Fibroblast of skin of right quadriceps (primary cell): ENCODE measurements at places on chromosomes 1 and 21.

DNA sequence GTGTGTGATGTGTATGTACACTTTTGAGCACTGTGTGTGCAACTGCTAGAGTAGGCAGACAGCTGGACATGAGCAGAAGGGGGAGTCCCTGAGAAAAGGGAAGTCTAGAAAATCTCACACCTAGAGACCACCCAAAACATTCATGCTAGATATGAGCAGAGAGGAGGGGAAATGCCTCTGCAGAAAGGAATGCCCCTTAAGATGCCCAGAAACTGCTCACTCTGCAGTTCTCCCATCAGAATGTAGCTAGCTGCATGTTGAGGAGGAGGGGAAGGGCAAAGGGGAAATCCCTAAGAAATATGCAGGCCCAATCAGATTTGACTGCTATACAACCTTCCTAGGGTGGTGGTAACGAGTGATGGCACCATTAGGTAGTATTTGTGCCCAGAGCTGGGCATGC lies 31.8 kb upstream of the MAGOH start:
- no peak for DNase-seq

DNA sequence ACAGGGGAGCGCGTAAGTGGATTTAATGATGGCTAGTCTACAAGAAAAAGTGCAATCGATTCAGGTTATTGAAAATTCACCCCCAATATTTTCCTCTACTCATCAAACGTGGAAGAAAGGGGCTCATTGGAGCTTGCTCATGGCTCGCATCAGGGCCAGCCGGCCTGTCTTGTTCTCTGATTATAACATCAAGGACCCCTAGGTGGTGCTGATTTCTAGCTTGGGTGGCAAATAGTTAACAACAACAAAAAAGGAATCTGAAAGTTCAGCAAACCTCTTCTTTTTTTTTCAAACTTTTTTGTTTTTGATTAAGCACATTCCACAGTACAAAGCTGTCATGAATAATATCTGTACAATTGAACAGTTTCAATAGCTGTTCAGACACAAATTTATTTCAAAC lies 35.8 kb upstream of the SOD1 start:
- DNase-seq: no peak

DNA sequence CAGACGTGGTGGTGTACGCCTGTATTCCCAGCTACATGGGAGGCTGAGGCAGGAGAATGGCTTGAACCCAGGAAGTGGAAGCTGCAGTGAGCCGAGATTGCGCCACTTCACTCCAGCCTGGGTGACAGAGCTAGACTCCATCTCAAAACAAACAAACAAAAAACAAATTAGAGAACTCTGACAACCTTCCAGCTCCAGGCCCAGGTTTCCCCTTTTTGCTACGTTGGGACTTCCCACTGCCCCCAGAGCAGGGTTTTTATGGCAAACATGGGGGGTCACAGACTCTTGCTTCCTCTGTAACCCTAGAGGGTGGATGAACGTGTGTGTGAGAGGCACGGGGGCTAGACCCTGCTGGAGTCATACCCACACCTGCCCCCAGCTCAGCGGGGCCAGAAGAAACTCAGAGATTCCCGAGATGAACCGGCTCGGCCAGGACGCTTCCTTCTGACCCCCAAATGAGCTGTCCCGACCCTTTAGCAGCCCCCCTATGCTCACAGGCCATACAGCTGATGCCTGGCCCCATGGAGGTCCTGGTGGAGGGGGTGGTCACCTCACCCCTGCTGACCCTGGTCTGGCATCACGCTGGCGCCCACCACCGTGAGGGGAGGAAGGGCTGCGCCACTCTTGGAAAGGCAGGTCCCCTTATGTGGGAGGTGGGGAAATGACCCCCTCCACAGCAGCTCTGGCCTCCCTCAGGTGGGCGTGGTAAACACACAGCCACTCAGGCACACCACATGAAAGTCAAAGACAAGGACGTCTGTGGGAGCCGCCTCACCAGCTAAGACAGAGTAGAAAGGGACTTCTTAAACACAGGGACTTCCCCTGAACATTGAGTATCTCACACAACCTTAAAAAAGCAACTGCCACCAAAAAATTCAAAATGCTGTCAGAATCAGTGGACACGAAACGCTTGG lies 7.1 kb downstream of the GPR157 start:
- no peak for DNase-seq

- DNase-seq: no peak
These were observed 15.6 kb downstream of the ARHGEF2 start for GRCh38 chr1:155962599-155963211.

- DNase-seq: no peak
These were observed 18.6 kb upstream of the TMPRSS2 start for GRCh38 chr21:41526478-41527087.

GRCh38 chr1:8547791-8548190 lies 229.9 kb downstream of the SLC45A1 start:
- DNase-seq: no peak

GRCh38 chr1:81543764-81544163 lies 257.0 kb upstream of the ADGRL2 start:
- no peak for DNase-seq

DNA sequence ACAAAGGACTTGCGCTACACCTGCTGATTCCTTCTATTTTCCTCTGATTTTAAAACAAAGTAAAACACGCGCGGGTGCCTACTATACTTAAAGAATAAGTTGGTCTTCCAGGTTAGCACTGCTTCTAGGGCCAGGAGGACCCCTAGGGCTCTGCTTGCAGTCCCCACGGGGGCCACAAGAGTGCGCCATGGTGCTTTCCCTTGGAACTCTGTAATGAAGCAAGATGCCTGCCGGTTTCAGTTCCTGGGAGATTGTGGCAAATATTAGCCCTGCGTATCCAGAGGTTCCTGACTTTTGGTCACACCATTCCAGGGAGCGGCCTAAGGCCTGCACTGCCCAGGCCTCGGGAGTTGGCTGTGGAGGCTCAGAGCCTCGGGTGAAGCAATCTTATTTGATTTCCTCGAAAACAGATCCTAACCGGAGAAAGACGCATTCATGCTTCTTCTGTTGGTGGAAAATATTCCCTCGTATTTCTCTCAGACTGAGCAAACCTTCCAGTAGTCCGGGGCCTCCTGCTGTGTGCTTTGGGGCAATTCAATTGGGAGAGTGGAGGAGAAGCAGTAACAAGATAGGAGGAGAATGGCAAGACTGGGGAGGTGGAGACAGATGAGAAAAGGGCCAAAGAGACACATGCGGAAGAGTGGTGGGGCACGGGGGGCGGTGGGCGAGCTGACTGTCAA lies 25.3 kb downstream of the ADAM30 start:
- peak; percentile 75 for DNase-seq

- peak; percentile 67 for DNase-seq
These were observed 4.0 kb downstream of the WDR26 start for GRCh38 chr1:224430511-224431113.

- DNase-seq: no peak
These were observed 4.4 kb downstream of the ATP1B1 start for GRCh38 chr1:169110689-169111447.

DNA sequence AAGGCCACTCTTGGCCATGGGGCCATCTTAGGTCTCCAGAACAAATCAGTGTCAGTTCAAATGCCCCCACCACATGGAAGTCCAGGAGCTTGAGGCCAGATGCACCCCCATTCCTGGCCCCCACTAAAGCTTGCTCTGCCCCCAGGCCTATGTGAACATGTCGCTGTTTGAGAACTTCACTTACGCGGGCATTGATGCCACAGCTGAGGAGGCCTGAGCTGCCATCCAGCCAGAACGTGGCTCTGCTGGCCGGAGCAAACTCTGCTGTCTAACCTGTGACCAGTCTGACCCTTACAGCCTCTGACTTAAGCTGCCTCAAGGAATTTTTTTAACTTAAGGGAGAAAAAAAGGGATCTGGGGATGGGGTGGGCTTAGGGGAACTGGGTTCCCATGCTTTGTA lies 15.1 kb upstream of the MPL start:
- no peak for DNase-seq

DNA sequence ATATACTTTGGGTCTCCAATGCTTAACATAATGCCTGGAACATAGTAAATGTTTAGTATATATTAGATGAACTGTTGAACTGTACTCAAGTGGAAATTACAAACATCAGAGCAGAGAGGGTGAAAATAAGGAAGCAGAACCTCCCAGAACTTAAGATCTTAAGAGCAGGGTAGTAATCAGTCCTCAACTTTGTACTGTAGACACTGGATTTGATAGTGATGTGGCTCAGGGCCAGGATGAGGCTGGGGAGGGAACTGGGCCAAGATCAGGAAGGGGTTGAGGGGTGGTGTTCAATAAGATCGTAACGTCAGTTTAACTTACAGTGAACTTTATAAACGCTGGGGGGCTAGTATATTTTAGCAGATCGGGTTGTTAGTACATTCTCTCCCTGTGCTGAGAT lies 15.4 kb downstream of the MPZL1 start:
- DNase-seq: no peak

DNA sequence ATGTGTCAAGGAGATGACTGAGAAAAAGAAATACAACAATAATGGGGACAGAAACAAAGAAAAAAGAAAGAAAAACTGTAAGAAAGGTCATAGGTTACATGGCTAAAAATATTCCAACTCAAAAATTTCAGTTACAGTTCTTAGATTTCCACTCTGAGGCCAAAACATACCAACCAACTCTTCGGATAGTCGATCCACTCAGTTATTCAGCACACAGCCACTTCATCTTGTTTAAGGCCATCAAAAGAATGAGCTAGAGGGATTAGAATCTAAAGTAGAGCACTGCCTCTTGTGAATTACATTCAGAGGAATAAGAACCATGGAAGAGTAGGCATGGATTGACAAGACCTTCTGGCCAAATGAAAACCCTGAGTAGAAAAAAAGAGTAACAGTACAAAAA lies 277.0 kb downstream of the MRPL39 start:
- DNase-seq: peak; percentile 91

GRCh38 chr21:34343838-34344381 lies 19.9 kb upstream of the KCNE2 start:
- DNase-seq: no peak

GRCh38 chr1:109197158-109198042 lies 16.3 kb upstream of the SARS1 start:
- DNase-seq: peak; percentile 100

GRCh38 chr21:44326716-44327602 lies 12.2 kb downstream of the CFAP410 start:
- DNase-seq: no peak

- DNase-seq: no peak
These were observed 18.2 kb downstream of the TMEM201 start for GRCh38 chr1:9606948-9607347.

- DNase-seq: no peak
These were observed 6.1 kb downstream of the FABP3 start for GRCh38 chr1:31366796-31367195.

DNA sequence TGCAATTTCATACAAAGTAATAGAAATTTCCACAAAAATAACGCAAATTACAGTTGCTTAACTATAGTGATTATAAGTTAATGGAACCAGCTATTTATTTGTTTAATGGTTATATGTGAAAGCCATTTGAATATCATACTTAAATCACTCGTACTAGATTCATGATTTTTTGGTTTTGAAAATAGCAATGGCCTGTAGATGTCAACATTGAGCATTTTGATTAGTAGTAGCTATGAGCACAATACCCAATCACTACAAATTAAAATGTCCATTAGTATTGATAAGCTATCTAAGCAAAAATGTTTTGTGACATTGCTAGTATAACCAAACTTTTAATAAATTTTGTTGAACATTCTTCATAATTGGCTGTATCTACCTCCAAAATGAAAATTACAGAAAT lies 10.0 kb downstream of the COL24A1 start:
- no peak for DNase-seq

- DNase-seq: no peak
These were observed 538.8 kb downstream of the LRRIQ3 start for GRCh38 chr1:73659136-73659535.

DNA sequence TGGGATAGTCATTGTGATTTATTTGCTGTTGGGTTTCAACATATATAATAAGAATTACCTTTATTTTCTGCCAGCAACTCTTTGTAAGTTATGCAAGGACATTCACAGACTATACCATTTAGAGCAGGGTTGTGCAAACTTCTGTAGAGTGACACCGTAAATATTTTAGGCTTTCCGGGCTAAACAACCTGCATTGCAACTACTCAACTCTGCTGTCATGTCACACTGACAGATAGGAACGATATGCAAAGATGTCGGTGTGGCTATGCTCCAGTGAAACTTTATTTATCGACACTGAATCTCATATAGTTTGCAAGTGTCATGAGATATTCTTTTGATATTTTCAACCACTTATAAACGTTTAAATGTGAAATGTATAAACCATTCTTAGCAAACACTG lies 210.4 kb downstream of the BACH1 start:
- no peak for DNase-seq

- DNase-seq: no peak
These were observed 14.0 kb upstream of the LIN9 start for GRCh38 chr1:226322986-226323385.

- peak; percentile 59 for DNase-seq
These were observed 18.3 kb upstream of the PPIE start for GRCh38 chr1:39720094-39720999.

DNA sequence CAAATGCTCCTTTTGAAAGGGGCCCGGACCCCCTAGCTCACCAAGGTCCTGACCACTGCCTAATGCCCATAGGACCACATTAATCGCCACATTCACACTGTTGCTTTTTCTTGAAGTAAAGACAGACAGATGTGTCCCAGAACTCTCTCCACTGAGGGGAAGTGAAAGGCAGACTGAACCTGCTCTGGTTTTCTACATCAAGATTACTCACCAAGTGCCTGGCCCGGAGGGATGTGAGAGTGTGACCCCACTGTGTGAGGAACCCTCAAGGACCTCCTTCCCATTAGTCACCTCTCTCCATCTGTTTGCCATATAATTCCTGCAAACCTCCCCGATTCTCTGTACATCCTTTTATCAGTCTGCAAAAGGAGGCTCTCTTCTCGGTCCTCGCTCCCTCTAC lies 381.5 kb downstream of the OMA1 start:
- no peak for DNase-seq

- peak; percentile 80 for DNase-seq
These were observed 55.3 kb downstream of the CDC7 start for GRCh38 chr1:91555821-91556531.

DNA sequence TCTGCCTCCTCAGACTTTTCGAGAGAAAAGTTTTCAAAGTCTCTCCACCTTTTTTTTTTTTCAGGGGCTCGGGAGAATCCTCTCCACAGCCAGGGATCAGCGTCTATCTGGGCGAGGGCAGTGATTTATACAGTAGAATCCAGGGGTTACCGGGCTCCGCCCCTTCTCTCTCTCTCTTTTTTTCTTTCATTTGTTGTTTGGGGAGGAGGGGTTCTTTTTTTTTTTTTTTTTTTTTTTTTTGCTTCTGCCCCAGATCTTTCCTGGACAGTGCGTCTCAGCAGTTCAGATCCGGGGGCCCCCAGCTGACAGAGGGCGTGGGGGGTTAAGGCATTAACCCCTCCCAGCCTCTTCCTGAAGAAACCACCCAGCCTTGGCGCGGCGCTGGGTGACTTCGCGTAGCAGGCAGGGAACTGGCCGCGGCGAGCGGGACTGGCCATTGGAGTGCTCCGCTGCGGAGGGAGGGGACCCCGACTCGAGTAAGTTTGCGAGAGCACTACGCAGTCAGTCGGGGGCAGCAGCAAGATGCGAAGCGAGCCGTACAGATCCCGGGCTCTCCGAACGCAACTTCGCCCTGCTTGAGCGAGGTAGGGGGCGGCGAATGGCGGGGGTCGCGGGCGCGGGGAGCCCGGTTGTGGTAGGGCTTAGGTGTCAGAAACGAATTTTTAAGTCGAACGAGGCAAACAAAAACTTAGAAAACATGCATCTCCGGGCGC lies at the start of gene S1PR1:
Gene S1PR1 (plus strand): TSS at position 504 of the 713 bp plus-strand sequence. CDS start 1,966 bp downstream, outside the sequence.
- DNase-seq: peak; percentile 68
